ENCODE measurements at places on chromosomes 3 and 15.

DNA sequence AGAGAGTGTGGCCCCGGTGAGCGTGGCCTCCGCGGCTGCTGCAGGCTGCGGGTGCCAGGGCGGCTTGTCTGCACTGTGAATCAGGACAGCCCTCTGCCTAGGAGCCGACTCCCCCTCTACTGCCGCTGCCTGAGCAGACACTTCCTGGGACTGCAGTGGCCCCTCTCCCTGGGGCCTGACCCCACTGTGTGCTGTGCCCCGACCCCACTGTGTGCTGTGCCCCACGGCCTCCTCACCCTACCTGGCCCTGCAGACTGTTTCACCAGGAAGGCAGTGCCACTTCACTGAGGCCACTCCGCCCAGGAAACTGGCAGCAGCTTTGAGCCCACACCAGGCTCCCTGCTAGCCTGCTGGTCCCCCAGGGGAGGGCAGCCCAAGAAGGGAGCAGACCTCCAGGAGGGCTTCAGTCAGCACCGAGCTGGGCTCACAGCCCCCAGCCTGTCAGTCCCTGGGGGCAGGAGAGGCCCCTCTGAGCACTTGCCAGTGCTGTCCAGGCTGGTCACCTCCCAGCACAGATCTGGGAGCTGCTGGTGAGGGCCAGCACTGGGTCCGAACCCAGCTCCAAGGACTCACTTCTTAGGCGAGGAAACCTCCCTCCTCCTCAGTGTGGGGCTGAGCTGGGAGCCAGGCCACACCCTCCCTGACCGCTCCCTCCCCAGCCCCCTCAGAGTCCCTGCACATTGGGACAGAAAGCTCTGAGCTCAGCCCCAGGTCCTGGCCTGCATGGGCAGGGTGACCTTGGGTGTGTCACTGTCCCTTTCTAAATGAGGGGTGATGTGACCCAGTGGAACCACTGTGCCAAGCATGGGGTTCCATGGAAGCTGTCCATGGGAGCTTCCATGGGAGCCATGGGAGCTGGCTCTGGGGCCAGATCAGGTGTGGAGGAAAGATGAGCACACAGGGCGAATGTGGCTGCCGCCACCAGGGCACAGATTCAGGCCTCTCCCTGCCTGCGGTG, 56.8 kb downstream of the DNAJB8 start:
- DNase-seq, result no peak

GRCh38 chr15:62150445-62150844, 14.6 kb downstream of the C2CD4B start:
- no peak for DNase-seq

DNA sequence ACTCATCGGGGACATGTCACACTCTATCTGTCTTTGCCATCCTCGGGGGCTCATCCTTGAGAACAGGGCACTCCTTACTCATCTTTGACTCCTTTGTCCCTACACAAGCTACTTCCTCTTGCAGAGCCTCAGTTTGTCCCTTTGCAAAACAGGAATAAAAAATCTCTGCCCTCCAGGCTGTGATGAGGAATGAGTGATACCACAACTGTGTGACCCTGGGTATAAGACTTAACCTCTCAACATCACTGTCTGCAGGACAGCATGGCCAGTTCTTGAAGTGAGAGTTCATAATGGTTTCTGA, 48.5 kb downstream of the IQSEC1 start:
- DNase-seq, result no peak

DNA sequence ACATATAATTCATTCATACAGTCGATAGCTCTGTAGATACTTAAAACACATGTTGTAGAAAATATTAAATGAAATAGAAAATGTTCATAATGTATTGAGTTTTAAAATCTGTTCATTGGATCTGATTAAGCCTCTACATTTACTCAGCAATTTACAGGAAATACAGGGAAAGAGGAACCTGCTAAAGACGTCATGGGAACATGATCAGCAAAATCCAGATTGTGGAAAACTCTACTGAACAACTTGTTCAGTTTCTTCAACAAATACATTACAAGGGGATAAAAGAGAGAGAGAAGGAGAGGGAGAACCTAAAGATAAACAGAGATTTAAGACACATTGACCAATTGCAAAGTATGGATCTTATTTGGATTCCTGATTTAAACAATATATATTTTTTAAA, 46.7 kb downstream of the KLHL6 start:
- DNase-seq, result no peak

DNA sequence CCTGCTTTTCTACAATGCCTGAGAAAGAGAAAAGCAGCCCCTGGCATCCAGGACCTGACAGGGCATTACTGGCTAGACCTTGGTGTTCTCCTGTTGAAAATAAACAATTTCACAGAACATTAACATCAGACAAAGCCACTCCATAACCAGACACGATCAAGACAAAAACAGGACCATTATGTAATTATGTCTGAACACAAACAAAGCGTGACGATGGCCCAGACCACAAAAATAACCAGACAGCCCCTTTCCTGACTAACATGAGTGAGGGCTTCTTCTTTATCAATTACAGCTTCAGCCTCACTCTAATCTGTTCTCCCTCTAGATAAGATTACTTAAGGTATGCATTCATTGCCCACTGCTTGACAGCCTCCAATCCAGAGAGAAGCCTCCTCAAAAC, 172.7 kb upstream of the LMCD1 start:
- no peak for DNase-seq

DNA sequence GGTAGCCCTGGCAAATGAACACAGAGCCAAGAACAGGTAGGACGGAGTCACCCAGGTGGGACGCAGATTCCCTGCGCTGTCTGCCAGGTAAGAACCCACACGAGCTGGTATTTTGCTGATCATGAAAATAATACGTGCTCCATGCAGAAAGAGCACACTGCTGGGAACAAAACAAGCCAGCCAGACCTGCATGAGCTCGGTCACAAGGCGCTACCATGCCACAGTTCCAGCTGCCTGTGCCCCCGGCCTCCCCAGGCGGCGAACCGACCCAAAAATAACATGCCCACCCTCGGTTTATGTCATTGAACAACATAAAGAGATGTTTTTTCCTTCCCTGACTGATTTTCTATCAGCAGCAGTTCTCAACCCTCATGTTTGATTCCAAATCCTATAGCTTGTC, 25.8 kb downstream of the CYFIP1 start:
- DNase-seq, result no peak

DNA sequence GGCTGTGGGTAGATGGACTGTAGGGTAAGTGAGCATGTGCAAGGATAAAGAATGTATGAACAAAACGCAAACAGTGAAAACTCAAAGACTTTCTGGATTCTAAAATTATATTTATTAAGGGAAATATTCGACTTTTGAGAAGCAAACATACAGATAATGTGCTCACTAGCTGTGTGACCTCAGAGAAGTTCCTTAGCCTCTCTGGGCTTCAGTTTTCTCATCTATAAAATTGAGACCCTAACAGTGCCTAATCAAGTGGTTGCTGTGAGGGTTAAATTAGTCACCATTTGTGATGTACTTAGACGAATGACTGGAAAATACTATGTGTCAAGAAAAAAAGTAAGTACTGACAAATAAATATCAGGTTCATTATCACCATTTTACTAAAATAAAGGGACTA, 261.7 kb downstream of the MAGI1 start:
- DNase-seq, result no peak

- DNase-seq, result no peak
Measured at GRCh38 chr3:121629601-121630000, 31.1 kb downstream of the HCLS1 start.

DNA sequence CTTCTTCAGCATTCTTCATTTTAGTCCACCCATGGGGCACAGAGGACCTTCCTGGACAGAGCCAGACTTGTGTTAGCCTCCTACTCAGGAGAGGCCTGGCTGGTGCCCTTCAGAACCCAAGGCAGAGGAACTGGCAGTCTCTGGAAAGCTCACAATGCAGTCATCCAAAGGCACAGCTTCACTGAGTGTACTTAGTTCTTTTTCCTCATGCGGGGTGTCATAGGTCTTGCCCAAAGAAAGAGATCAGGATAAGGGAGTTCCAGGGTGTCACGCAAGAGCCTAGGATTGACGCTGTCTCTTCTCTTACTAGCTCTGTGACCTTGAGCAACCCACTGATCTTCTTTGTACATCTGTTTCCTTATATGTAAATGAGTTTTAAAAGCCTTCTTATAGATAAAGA, 58.7 kb downstream of the CD200 start:
- DNase-seq, result no peak

- no peak for DNase-seq
Measured at GRCh38 chr3:120652896-120653545, 29.0 kb downstream of the HGD start.

DNA sequence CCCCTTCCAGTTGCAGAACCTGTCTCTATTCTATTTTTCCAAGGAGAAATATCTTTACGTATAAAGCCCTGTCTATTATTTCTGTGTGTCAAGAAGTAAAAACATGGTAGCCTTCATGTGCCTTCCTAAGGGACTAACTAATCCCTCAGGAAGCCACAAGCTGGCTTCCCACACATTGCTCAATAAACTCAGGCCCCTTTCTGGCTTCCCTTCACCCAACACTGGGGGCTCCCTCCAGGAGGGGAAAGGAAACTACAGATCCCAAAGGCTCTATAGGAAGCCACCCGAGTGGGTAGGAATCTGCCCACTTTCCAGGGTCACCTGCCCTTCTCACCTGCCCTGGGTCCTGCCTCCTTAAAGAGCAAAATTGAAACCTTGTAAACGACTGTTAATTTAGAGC, 4.6 kb downstream of the TLE3 start:
- DNase-seq, result no peak

- DNase-seq, result no peak
Measured at GRCh38 chr3:47210863-47211405, 47.0 kb upstream of the SETD2 start.
